Activated T-helper 2 cell treated with anti-CD3 and anti-CD28 coated beads, Interferon-gamma antibody, Interleukin-2, Interleukin-4, amounts not matched to agents 10 μg/mL and 5 μg/mL and 100 μg/mL, durations not matched to agents 14 hours and 24 hours and 36 hours (primary cell): ENCODE measurements at places on chromosomes 2 and 18.

- no peak for DNase-seq
Measured at GRCh38 chr2:240223631-240224030, 83.2 kb upstream of the OTOS start.

- no peak for DNase-seq
Measured at GRCh38 chr2:134426721-134427120, 172.8 kb downstream of the MGAT5 start.

GRCh38 chr2:7242189-7242867, 325.1 kb downstream of the RNF144A start:
- no peak for DNase-seq

DNA sequence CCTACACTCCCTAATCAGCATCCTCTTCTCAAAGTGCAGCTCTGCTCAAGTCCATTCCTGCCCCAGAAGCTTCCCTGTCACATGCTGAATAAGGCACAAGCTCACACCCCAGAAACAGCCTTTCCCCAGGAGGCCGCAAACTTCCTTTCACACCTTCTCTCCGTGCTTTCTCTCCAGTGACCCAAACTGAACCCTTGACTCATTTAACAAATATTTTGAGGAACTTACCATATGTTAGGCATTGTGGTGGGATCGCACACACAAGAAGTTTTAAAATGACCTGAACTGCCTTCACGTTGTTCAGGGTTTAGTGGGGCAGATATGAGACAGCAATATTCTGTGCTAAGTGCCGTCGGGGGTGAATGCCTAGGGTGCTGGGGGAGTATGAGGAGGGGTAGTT, 161.3 kb downstream of the INSIG2 start:
- DNase-seq: no peak

GRCh38 chr2:108878276-108878675, 91.7 kb downstream of the CCDC138 start:
- DNase-seq: no peak
